ENCODE measurements at places on chromosomes 6 and 20.

DNA sequence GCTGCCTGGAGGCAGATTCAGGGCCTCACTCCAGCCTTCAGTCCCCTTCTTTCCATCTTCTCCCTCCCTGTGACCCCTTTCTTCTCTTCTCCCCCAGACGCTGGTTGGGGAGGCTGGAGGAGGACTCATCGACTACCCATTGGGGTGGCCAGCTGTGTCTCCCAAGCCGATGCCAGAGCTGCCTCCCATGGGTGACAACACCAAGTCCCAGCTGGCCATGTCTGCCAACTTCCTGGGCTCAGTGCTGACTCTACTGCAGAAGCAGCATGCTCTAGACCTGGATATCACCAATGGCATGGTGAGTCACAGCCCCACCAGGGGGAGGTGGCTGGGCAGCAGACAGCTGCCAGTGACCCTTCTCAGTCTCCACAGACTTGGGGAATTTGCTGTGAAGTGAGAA, 12.9 kb downstream of the BPIFB4 start:
- DNase-seq, result no peak

DNA sequence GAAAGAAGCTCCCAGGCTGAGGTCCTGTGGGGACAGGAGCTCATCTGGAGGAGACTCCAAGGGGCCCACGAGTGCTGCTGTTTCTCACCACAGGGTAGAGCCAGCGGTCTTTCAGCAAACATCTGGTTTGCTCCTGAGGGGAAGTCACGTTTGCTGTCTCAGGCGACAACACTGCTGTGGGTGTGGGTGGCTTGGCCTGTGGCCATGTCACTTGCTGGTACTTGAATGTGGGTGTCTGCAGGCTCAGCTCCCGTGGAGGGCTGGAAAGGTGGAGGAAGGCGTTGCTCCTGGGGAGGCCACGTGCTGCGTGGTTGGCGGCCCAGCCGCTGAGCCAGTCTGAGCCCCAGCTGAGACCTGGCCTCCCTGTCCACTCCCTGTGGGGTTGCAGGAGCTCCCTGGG, 52.8 kb upstream of the MPC1 start:
- DNase-seq, result peak; percentile 7

- DNase-seq, result no peak
Measured at GRCh38 chr20:54497931-54498718, 22.7 kb downstream of the DOK5 start.

DNA sequence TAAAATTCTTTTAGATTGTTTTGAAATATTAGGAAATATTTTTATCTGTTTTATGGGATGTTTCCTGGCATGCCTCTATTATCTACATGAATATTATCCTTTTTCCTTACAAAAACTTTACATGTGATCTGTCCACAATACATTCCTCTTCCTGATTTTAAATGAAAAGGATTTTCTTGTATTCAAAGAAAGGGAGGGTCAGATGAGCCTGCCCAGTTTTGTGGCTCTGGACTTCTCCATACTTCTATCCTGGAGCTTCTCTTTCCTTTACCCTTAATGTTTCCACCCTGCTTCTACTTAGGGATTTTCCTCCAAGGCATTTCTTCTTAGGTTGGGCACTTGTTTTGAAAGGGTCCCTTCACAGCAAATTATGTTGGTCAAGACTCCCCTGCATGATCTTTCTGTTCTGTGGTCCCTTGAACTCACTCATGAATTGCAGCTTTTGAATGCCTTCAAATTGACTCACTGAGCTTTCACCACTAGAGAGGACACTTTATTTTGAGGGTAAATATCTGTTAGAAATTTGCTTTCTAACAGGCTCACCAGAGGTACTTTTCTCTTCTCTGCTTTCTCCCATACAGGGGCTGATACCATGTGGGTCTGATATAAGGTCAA, 104.9 kb downstream of the CENPW start:
- DNase-seq, result no peak

GRCh38 chr6:143301188-143301587, 149.3 kb downstream of the ADAT2 start:
- no peak for DNase-seq

DNA sequence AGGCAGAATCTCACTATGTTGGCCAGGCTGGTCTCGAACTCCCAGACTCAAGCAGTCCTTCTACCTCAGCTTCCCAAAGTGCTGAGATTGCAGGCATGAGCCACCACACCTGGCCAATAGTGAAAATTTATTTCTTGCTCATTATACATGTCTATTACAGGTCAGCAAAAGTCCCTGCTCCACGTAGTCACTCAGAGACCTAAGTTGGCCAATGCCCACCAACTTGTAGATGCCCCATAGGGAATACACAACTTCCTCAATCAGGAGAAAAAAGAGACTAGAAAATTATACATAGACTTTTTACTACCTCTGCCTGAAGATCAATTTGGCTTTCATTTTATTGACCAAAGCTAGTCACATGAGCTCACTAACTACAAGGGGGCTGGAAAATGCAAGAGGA, 22.0 kb upstream of the CGA start:
- no peak for DNase-seq
